ENCODE measurements at places on chromosomes 5 and 9.

- DNase-seq = no peak
Measured at GRCh38 chr5:150637245-150638052, 3.0 kb upstream of the SYNPO start.

DNA sequence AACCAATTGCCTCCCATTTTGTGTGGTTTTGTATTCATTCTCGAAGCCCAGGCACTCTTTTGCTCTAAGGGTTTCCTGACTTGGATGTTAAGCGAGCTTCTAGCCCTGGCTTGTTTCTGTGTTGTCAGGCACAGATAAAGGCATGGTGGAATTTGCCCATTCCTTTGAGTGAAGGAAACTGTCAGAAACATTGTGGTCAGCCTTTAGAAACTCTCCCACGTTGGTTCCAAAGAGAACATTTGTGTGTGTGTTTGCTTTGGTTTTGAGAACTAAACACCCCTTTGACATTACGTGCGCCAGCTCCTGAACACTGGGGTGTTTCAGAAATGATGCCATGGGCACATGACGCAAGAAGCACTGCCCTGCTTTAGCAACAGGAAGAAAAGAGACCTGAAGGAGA lies 320.9 kb downstream of the NTRK2 start:
- DNase-seq = no peak

- no peak for DNase-seq
Measured at GRCh38 chr5:97098922-97099321, 43.5 kb downstream of the LIX1 start.

DNA sequence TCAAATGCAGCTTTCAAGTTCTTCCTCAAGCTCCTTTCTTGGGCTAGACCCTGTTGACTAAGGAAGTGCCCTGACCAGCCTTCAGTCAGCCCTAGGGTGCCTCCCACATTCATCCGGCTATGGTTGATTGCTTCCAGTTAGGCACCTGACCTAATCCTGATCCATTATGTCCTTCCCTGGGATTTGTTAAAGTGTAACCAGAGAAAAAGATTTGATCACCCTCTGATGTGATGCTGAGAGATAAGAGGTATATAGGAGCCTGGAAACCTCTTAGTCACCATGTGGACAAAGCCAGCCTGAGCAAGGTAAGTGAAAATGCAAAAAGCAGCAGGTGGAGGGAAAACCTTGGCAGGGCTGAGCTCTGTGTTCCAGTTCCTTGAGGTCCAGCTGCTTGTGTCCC lies 178.8 kb upstream of the ERCC6L2 start:
- DNase-seq = no peak

DNA sequence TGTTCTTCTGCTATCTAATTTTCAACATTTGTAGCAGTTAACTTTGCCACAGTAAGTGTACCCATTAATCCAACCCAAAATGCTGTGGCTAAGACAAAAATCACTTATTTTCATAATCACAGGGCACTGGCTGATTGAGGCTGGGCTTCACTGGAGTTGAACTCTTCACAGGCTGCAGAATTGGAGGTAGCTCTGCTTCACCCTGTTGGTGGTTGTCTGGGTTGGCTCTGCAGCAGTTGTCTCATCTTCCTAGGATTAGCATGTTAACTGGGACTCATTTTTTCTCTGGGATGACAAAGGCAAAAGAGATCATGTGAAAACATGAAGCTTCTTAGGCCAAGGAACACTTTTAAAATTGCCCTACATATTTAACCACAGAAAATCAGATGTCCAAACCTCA lies 518.9 kb downstream of the TLR4 start:
- DNase-seq = no peak

DNA sequence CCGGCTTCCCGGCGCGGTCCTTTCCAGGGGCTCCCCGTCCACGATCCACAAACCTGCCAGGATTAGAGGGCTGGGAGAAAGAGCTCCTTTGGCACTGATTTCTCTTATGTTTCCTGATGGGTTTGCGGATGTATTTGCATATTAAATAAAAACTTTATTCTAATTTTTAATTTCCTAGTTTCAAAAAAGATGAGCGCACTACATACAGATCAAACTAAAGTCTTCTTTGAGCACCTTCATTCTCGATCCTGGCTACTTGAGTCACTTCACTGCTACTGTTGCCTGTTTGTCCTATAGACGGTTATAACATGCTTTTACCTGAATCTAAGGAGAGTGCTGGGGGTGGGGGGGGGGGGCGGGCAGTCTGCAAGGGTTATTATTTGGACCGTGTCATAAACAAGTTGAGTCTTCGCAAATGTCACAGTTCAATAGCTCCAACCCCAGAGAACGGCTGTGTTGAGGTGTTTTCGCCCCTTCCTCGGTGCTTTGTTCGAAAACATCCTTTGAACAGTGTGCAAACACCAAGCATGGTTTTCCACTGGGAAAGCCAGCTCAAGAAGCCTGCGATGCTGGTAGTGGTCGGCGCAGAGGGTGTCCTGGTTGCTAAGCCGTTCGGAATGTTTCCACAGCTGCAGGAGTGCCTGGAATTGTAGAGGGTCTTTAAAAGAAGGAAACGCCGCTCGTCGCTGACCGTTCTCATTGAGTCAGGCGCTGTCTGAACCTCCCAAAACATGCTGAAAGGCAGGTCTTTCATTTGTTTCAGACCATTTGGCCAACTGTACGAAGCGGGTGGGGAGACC lies 1.1 kb upstream of the STK10 start:
- no peak for DNase-seq

GRCh38 chr5:169970911-169971765 lies 9.2 kb downstream of the INSYN2B start:
- no peak for DNase-seq

All from activated naive CD4-positive, alpha-beta T cell (primary cell).